Esophagus muscularis mucosa (tissue), 4 donors: ENCODE measurements at places on chromosomes 13 and 19.

DNA sequence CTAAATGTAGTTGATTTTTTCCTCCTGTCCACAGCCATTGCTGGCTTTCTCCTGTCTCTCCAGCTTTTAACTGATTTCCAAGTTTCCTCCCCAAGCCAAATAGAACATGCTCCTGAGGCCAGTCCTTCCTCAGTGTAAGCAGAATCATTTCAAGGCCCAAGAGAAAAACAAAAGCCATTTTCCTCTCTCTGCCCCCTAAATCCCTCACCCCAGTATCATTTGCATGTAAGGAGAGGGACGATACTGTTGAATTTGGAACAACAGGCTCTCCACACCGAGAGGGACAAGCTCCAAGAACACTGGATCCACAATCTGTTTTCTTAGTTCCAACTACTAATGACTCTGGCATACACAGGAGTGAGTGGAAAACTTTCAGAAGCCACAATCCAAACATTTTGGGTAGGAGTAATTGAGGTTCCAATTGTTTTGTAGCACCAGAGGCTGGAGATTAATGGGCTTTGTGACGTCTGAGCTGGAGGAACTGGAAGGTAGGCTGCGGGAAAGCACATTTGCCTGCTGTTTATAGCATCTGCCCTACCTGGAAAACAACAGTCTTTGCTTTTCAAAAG is 156.8 kb downstream of the FLT1 start:
- DNase-seq: no peak

- DNase-seq: no peak
Measured at GRCh38 chr13:111973186-111973585, 93.8 kb upstream of the SOX1 start.

DNA sequence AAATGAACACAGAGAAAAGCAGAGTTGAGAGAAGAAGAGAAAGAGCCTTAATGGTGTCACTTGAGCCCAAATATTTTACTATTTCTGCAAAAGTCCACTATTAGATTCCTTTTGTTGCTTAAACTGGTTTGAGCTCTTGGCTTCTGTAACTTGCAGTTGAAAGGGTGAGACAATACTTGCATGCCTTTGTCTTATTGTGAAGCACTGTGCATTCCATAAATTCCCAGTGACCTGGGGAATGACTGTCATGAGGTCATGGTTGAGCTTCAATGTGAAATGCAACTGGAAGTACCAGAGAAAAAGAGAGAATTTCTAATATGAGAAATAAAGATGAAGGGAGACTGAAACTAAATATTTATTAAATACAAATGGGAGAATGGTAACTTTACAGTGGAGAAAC is 310.9 kb downstream of the TDRD3 start:
- no peak for DNase-seq

DNA sequence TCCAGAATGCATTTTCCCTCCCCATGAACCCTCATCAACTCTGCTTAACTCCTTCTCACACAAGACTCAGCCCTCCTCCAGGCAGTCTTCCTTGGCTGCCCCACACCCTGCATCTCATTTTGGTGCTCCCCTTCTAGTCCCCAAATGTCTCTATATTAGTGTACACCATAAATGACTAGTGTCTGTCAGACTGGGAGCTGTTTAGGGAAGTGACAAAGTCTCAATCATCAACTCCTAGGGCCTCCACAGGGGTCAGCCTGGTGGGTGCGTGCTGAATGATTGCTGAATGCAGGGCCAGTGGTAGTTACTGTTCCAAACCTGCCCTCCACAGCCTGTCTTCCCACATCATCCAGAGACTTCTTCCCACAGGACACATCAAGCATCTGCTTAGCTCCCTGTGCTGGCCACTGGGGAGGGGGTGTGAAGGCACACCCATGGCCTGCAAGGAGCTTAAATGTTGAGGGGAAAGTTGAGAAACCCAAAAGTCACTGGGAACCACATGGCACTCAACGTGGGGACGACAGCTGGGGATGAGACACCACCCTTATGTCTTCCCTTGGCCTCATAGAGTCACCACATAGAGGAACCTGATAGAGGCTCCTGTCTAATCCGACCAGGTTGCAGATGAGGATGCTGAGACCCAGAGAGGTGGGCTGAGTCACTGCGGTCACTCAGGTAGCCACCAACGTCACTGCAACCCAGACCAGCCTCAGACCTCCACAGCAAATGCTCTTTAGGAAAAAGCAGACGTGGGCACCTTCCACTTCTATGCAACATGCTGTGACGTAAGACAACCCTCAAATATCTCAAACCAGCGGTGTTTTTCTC is 79.3 kb upstream of the TM9SF2 start:
- no peak for DNase-seq

GRCh38 chr13:37001921-37002250 is 1.3 kb downstream of the EXOSC8 start:
- DNase-seq: no peak

DNA sequence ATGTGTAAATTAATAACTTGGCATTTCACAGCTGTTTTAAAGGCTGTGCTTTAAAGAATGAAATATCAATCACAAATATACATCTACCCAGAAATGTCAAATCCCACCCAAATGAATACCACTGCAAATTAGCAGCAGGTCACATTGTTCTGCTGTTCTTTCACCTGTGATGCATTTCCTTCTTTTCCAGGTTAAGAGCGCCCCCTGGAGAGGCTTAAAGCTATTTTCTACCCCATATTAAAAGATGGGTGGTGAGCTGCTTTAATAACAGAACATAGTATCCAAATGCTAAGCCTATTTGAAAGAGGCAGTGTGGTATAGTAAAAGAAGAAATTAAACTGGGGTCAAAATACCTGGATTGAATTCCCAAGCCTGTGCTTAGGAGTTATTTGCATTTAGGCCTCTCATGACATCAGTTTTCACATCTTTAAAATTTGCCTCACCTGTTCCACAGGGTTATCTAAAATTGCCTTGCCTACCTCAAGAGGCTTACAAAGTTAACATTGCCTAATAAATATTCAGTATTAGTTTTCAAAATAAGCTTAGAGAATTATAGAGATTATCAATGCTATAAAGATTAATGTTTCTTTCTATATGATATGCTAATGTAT is 396.9 kb upstream of the SLITRK5 start:
- DNase-seq: no peak

- no peak for DNase-seq
Measured at GRCh38 chr19:14477418-14478112, 2.4 kb upstream of the PTGER1 start.

- DNase-seq: no peak
Measured at GRCh38 chr19:14056069-14056666, 5.7 kb downstream of the PALM3 start.

DNA sequence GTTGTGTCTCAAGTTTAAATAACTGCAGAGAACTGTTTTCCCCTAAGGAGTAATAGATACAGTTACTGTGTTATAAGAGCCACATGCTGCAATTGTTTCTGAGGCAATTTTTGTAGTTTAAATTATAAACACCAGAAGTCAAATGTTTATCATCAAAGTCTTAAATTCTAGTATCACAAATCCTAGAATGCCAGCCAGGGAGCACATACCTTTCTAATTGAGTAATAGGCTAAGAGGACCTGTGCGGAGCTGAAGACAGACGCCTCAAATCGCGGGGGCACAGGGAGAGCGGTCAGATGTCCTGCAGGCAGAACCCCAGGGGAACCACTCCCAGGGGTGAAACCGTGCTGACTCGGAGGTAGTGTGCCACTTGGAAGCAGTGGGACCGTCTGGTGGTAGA is 65.2 kb upstream of the TNFRSF19 start:
- no peak for DNase-seq

- no peak for DNase-seq
Measured at GRCh38 chr13:49597043-49597641, 11.8 kb upstream of the RCBTB1 start.
